ENCODE measurements at places on chromosomes 2 and 18.

- DNase-seq, result no peak
These were observed 286.1 kb upstream of the SIX3 start for GRCh38 chr2:44655401-44655864.

DNA sequence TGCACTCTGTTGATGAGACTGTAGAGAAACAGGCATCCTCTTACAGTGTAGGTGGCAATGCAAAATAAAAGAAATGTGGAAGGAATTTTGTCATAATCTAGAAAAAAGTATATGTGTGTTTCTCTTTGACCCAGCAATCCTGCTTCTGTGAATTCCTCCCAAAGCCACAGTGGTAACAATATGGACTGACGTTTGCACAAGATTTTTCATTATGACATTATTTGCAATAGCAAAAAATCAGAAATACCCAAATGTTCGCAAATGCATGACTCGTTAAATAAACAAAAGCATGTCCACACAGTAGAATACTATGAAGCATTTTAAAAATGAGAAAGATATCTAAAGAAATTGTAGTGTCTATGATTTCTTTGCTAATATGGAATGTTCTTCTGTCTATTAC lies 255.2 kb upstream of the NRP2 start:
- DNase-seq, result no peak

DNA sequence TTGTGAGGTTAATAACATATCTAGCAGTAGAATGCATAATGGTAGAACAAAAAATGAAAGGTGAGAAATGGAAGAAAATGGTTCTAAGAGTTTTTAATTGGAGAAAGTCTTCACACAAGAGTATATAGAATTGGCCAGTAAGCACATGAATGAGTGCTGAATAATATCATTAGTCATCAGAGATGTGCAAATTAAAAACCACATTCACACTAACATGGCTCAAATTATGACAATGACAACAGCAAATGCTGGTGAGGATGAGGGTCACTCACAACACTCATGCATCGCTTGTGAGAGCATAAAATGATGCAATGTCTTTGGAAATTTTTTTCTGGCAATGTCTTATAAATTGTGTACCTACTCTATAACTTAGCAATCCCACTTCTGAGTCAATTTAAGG lies 1355.4 kb upstream of the ACVR2A start:
- DNase-seq, result no peak

DNA sequence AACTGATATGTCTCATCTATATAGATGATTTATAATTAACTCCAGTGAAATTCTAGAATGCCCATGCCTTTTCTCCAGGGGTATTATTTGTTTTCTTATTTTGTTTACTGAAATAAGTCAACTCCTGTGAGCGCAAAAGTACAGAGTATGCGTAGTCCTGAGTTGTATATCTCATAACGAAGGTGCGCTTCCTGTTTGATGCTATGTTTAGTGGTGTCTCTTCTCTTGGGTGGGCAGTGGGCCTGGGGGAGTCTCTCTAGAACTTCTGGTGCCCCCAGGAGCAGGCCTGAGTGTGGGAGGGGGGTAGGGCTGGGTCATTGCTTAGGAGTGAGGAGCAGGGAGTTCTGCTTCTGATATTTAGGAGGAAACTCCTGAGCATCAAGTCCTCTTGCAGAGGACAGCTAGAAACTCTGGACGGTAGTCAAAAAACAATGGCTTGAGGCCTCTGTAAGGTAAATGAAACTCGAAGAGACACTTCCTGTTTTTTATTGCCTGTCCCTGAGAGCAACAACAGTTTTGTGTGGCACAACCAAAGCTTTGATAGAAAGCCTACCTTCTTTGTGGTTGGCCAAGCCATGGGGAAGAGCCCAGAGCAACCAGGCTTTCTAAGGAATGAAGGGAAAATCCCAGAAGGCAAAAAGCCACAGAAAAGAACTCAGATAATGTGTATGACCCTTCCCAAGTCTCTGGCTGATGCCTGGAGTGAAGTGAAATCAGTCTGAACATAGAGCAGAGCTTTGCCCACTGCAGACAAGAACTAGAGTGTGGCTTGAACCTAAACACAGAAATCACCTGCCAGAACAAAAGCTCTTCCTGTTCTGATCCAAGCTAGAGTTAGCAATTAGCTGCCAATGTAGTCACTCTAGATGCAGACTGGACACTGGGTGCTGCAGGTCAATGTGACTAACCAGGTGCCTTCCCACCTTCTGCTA lies 8.5 kb upstream of the SP140L start:
- no peak for DNase-seq

GRCh38 chr18:56992777-56993176 lies 154.1 kb upstream of the BOD1L2 start:
- no peak for DNase-seq

DNA sequence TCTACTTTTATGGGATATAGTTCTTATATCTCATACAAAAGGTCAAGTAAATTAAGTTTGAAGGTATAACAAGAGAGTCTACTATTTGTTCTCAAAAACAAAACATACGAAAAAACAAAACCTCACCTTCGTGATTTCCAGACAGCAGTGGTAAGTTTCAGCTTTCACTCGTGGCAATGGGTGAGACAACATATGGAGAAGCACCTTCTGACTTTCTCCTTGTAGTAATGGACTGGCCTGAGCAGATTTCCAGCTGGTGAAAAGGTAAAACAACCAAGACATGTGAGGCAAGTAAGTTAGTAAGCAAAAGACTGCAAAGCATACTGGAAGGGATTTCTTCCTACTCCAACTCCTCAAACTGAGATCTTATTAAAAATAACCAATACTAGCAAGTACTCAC lies 39.6 kb downstream of the RTTN start:
- no peak for DNase-seq

GRCh38 chr2:97849881-97850528 lies 136.6 kb downstream of the ZAP70 start:
- no peak for DNase-seq

DNA sequence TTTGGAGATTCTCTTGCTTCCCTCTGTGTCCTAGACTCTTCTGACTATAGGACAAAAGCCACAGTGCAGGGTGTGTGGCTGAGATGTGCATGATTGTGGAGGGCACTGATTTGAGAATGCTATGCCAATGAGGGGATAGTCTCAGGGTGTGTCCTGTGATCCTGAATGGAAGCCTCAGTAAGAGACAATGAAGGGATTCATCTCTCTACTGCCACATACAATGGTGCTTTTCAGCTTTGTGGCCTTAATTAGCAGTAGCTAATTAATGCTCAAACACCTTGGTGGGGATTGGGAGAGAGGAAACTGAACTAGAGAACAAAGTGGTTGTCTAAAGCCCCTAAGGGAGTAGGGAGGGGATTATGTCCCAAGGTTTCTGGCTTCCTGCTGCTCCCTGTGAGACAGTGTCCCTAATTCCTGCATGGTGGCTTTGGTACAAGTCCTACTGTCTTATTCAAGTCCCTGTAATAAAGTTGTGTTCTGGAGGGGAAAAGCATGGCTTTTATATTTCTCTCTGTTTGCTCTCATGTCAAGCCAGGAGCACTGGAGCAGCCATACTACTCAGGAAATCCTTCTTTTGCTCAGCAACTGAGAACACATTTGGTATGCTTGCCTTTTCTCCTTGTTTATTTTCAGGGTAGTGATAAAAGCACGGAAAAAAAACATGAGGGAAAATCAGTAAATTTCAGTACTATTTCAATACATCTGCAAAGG lies 415.2 kb upstream of the TCF4 start:
- DNase-seq, result no peak

- no peak for DNase-seq
These were observed 451.4 kb upstream of the ST6GAL2 start for GRCh38 chr2:107337209-107337898.

DNA sequence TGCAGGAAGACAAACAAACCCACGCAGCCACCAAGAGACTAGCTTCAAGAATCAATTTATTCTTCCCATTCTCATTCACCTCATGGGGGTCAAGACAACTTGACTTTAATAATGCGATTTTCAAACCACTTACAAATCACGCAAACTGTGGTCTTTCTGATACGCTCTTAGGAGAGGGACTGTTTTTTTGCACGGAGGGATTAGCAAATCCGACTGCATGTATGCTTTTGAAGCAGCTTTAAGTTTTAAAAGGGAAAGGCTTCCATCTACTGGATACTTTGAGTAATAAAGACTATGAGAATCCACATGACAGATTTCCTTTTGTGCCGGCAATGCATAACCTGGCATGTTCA lies 322.9 kb upstream of the KCNJ3 start:
- DNase-seq, result no peak

- DNase-seq, result no peak
These were observed 39.4 kb downstream of the RNF144A start for GRCh38 chr2:6956566-6956965.

GRCh38 chr2:177772529-177772928 lies 300.0 kb downstream of the PDE11A start:
- DNase-seq, result no peak

- DNase-seq, result no peak
These were observed 147.1 kb upstream of the MYCN start for GRCh38 chr2:15793078-15793913.

- DNase-seq, result no peak
These were observed 105.2 kb upstream of the YWHAQ start for GRCh38 chr2:9736021-9736420.

- no peak for DNase-seq
These were observed 1333.1 kb downstream of the LRP1B start for GRCh38 chr2:140797718-140798117.

GRCh38 chr2:17646081-17646554 lies 105.6 kb downstream of the VSNL1 start:
- DNase-seq, result no peak

DNA sequence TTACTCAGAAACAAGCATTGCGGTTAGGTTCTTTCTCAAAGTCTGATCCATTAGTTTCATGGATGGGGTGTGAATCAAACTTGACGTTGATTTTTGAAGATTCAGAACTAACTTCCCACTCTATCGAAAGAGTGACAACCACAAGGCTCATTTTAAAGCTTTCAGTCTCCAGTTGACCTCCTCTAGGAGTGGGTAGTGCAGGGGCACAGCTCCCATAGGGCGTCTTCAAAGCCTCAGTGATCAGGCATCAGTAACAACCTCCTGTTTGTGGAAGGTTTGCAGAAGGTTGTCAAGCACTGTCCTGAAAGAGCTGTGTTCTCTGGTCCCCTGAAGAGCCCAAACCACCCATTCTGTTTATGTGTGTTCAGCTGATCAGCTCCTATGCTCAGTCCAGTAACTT lies 10.2 kb downstream of the MTCL1 start:
- DNase-seq, result no peak

DNA sequence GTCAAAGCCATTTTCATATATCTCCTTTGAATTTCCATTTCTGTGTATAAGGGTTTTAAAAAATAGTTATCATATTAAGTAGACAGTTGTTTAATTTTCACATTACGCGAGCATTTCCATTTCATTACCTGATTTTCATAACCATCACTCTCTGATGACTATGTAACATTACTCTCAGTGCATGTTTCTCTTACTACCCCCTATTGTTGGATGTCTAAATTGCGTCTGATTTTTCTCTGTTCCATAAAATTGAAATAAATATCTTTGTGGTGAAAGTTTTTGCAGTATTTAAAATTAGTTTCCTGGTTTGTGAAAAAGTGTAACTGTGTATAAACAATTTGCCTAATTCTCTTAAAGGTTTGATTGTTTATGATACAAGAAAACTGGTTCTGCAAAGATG lies 123.8 kb downstream of the MYO1B start:
- no peak for DNase-seq

DNA sequence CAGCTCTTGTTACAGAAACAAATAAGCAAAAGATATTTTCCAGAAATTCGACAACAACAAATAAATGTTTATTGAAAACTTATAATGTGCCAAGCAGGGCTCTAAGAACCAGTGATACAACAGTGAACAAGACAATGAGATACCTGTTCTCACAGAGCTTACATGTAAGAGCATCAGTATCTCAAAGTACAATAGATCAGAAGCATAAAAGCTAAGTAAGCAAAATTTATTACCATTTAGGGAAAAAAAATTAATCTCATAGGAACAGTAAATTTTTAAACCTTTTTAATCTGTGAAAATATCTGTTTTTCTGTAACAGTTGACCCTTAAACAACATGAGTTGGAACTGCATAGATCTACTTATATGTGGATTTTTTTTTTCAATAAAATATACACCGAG lies 20.9 kb downstream of the ROCK1 start:
- no peak for DNase-seq

DNA sequence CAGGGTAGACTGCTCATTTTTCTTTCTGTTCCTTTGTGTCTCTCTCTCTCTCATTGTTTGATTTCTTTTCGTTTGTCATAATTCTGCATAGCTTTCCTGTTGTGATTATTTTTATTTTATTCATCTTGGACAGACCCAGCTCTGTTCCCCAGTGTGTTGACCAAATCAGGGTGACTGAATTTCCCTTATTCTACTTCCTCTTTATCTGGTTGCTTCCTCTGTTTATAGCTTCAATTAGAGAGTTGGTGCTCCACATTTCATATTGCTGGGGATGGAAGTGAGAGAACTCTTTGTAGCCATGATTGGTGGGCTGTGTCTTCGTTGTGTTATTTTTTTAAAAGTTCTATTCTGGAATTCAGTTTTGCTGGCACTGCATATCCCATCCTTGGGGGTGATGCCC lies 19.1 kb downstream of the PROKR1 start:
- no peak for DNase-seq

GRCh38 chr2:169523681-169524080 lies 14.2 kb downstream of the KLHL41 start:
- no peak for DNase-seq

All from CD4-positive, alpha-beta T cell (primary cell).